ENCODE measurements at places on chromosomes 2 and 18. TPM values are rescaled to one million over a fixed set of nuclear protein-coding genes. Genes with fewer than 3 reads are reported as not detected.

GRCh38 chr2:134722728-134723127 is 3.9 kb upstream of the TMEM163 start:
- H3K27ac ChIP-seq, result no peak overlapping the region
- DNase-seq, result no peak
- H3K4me3 ChIP-seq, result no peak overlapping the region
- H3K4me1 ChIP-seq, result peaks cover 8% of the 10 kb centered on the region

- H3K36me3 ChIP-seq, result no peaks in the 10 kb centered on the region
- peaks cover 37% of the 10 kb centered on the region for H3K27me3 ChIP-seq
- H3K4me1 ChIP-seq, result no peaks in the 10 kb centered on the region
- H3K4me3 ChIP-seq, result no peak overlapping the region
- no peak for DNase-seq
- no peak overlapping the region for H3K27ac ChIP-seq
Observed at GRCh38 chr2:30974092-30974491, 164.1 kb downstream of the GALNT14 start.

DNA sequence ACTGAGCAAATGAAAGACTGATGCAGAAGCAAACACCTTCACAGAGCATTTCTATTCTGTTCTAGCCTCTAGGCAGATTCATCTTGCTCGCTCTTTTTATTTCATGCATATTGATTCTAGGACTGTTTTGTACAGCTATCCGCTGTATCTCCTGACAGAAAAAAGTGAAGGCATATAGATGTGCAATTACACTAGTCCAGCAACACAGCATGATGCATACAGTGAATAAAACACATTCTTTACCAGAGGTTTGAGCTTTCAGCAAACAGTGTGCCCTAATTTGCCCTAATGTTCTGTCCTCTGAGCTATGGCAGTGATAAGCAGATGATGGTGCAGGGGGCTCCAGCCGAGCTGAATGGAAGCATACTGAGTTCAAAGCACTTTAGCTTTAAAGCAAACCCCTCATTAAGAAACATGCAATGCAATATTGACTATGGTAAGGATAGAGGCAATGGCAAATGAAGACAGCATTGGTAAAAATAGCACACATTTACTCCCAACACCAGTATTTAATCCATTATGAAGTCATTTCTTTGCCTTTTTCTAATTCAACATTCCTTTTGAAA is 141.2 kb upstream of the RGPD4 start:
- H3K27ac ChIP-seq, result no peak overlapping the region
- no peaks in the 10 kb centered on the region for H3K36me3 ChIP-seq
- peaks cover 22% of the 10 kb centered on the region for H3K4me1 ChIP-seq
- peaks cover 3% of the 10 kb centered on the region for H3K27me3 ChIP-seq
- no peak overlapping the region for H3K4me3 ChIP-seq

Gene ATL2
- total RNA-seq, result 30.5 TPM
